ENCODE measurements at places on chromosomes 1 and 21.

GRCh38 chr1:10677491-10678391 lies 118.7 kb downstream of the CASZ1 start:
- DNase-seq = no peak

GRCh38 chr21:14084068-14084501 lies 126.7 kb downstream of the LIPI start:
- no peak for DNase-seq

DNA sequence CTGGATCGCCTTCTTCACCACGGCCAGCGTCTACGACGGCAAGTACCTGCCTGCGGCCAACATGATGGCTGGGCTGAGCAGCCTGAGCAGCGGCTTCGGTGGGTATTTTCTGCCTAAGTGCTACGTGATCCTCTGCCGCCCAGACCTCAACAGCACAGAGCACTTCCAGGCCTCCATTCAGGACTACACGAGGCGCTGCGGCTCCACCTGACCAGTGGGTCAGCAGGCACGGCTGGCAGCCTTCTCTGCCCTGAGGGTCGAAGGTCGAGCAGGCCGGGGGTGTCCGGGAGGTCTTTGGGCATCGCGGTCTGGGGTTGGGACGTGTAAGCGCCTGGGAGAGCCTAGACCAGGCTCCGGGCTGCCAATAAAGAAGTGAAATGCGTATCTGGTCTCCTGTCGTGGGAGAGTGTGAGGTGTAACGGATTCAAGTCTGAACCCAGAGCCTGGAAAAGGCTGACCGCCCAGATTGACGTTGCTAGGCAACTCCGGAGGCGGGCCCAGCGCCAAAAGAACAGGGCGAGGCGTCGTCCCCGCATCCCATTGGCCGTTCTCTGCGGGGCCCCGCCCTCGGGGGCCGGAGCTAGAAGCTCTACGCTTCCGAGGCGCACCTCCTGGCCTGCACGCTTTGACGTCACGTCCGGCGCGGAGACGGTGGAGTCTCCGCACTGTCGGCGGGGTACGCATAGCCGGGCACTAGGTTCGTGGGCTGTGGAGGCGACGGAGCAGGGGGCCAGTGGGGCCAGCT lies at the start of gene ZBTB48:
Gene ZBTB48 (plus strand): TSS at position 621 of the 745 bp plus-strand sequence. CDS start 616 bp downstream, outside the sequence.
- peak; percentile 95 for DNase-seq

DNA sequence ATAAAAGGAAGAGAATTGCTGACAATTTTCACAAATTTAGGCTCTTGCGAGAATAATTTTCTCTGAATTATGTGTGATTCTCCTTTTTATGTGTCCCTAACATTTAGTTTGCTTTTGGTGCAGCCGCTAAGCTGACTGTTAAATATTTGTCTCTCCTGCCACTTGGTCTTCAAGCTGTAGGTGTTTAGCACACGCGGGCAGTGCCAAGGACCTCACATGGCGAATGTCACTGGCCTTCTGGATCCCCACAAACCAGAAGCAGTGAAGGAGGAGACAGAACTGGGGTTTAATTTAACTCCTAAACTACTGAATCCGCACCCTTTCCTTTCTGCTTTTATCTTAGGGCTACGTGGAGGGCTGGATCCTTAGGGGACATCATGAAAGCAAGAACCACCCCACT lies 120.0 kb downstream of the KAZN start:
- DNase-seq = no peak

GRCh38 chr1:182147136-182147820 lies 85.8 kb upstream of the ZNF648 start:
- DNase-seq = no peak

DNA sequence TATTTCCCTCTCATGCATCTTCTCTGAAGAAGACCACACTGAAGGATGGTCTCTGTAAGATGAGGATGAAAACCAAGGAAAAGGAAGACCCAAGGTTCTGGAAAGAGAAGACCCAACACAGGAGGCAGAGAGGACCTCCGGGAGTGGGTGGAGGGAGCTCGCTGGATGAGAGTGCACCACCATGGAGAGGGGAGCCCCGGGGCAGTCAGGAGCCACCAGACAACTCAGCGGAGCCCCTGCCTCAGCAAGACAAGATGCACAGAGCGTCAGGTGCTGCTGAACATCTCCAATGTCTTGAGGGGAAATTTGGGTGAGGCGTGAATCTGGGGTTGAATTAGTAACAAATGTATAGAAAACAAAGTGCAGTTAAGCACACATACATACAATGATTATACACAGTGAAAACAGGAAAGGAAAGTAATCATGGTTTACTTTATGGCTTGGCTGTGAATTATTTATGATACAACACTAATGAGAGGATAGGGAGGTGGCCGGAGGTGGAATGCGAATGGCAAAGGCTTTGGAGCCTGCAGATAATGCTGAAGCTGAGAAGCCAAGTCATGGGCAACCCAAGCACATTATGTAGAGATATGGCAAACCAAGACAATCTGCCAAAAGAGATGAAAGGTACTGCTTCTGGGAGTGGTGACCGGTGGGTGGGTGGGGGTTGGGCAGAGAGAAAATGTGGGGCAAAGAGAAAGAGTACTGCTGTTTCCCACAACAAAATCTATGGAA lies 80.4 kb upstream of the EDN2 start:
- no peak for DNase-seq

DNA sequence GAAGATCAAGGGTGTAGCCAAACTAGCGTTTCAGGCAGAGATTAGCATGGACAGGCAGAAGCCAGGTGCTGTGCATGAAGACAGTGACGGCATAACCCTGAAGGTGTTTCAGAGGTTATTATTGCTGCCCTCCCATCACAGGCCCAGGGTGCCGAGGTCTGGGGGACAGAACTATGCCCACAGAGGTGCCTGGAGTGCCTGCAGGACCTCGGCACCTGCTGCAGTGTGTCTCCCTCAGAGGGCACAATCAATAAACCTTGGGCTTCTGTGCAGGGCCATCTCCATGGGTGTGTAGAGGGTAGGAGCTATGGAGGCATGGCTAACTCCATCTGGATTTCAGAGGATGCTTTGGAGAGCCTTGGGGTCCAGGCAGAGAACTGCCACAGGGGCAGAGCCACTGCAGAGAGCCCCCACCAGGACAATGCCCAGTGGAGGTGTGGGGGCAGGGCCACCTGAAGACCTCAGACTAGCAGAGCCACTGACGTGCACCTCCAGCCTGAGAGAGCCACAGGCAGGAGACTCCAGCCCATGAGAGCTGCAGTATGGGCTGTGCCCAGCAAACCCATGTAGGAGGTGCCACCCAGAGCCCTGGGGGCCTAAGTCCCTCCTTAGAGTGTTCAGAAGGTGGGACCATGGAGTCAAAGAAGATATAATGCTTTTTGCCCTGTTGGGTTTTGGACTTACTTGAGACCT lies 5.7 kb upstream of the ABCG1 start:
- no peak for DNase-seq

- DNase-seq = no peak
Observed at GRCh38 chr1:237367758-237368157, 325.8 kb downstream of the RYR2 start.

- DNase-seq = no peak
Observed at GRCh38 chr21:42366292-42367010, at the start of gene TFF1. TSS of gene TFF1 (minus strand) at chr21:42366535. CDS start at chr21:42366495, 40 bp downstream.

DNA sequence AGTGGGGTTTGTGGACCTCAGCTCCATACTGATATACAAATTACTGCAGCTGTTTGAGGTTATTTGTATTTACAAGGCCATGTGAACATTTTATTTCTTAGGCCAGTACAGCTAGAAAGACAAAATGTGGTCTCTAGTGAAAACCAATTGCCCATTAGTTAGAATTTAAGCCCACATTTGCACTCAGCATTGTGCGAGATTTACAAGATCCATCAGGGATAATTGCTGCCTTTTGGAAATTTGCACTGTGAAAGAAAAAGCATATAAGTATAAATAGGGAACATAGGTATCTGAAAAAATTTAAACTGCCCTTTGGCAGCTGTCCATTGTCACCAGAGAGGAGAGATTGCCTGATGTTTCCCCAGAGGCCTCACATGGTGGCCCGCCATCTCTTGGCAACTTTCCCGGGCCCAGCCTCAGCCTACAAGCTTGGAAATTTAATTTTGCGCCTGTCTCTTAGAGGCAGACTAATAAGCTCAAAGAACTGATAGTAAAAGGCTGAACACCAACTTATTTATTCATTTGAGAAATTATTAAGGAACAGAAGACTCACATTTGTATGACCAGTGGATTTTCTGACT lies 120.7 kb downstream of the MAP3K21 start:
- no peak for DNase-seq

- DNase-seq = no peak
Observed at GRCh38 chr21:15849927-15850326, 120.1 kb downstream of the USP25 start.

DNA sequence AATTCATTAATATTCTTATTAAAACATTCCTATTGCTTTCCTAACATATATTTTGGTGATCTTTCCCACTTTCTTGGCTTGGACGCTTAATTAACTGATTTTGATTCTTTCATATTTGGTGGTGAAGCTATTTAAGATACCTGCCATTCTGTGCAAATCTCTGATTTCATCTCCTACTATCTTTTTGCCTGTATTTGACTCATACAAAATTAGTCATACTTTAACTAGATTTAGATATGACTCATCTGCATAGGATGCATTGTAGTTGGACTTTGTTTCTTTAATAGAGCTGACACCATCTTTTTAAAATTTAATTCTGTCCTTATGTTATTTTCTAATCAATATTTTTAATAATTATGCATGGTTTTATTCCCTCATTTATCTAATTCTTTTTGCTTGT lies 93.8 kb upstream of the PLPPR4 start:
- DNase-seq = peak; percentile 12

GRCh38 chr1:240666568-240667198 lies 54.7 kb upstream of the GREM2 start:
- no peak for DNase-seq

DNA sequence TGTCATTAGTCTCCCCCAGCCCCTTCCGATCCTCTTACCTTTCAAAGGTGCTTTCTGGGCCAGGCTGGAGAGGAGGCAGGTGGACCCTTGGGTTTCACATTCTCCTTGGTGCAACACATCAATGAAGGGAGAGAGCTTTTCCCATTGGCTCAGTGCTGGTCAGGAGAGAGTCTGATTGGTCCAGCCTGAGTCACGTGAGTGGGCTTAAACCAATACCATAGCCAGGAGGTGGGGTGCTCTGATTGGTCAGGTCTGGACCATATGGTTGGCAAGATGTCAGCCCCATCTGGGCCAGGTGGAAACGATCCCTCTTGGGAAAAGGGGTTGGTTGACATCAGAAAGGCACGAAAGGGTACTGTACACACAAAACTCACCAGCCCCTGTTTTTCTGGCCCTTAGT lies 44.8 kb upstream of the ABCG1 start:
- no peak for DNase-seq

- DNase-seq = no peak
Observed at GRCh38 chr1:232020352-232020751, 393.8 kb downstream of the DISC1 start.

DNA sequence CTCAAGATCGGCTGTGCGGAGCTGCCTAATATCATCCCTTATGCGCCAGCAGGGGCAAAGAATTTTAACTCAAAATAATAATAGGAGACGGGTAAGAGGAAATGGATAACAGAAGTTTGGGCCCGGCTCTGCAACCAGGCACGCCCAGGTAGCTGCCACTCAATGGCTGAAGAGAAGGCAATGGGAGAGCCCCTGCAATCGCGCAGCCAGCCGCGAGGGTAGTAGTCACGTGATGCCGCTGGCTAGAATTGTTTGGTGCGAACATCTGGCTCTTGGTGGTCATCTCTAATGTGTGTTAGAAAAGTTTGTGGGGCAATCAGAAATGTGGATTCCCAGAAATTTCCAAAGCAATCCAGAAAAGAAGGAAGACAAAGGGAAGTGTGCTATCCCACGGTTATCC lies 12.3 kb downstream of the BARHL2 start:
- DNase-seq = no peak

DNA sequence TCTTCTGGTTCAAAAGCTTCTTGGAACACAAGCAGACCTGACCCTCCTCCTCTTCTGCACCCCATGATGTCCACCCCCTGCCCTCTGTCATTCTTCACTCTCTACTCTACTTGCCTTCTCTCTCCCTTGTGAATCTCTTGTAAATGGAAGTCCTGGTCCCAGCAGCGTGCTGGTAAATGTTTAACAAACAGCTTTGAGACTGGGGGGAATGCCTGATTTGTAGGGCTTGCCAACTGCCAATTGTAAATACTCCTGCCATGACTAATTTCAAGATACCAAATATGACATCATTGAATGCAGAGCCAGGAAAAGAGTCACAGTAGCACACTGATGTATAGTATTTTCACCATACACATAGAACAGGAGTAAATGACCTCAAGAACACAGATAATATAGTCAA lies 40.9 kb upstream of the LRRN2 start:
- no peak for DNase-seq

DNA sequence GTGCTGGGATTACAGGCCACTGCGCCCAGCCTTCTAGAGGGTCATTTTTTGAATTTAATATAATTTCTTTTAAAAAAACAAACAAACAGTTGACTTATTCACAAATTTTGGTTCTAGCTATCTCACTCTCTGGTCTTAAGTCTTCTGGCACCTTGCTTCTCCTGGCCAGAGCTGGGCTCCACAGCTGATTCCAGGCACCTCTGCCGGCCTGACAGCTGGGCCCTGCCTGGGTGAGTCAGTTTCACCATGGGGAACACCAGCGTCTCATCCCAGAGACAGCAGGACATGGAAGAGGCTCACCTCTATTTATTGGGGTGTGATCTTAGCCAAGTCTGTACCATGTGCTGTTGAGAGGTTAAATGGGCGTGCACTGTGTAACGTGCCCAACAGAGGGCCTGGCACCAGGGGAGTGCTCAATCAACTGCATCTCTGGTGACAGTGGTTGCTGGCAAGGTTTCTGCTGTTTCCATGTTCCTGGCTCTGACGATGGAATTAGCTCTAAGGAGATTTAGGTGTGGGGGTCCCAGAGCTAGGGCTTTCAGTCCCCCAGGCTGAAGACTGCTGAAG lies 956 bp downstream of the CPLANE2 start:
- no peak for DNase-seq

- no peak for DNase-seq
Observed at GRCh38 chr1:15874471-15874870, 27.0 kb downstream of the SPEN start.

- DNase-seq = no peak
Observed at GRCh38 chr1:25634896-25635295, 18.3 kb downstream of the MAN1C1 start.

- no peak for DNase-seq
Observed at GRCh38 chr1:1324084-1324523, 356 bp downstream of the INTS11 start.

- no peak for DNase-seq
Observed at GRCh38 chr1:185573677-185574076, 160.5 kb upstream of the HMCN1 start.

GRCh38 chr1:225765982-225766674 lies 11.5 kb upstream of the SRP9 start:
- no peak for DNase-seq

GRCh38 chr1:24058671-24059455 lies 53.1 kb downstream of the MYOM3 start:
- no peak for DNase-seq

GRCh38 chr1:7770669-7770996 lies 463 bp upstream of the VAMP3 start:
- no peak for DNase-seq

GRCh38 chr21:26540651-26541050 lies 32.4 kb downstream of the CYYR1 start:
- DNase-seq = no peak

- peak; percentile 14 for DNase-seq
Observed at GRCh38 chr21:41360072-41360821, 1.6 kb upstream of the MX2 start.
